Right atrium auricular region (tissue), 2 donors: ENCODE measurements at places on chromosomes 2 and 18. TPM values are rescaled to one million over a fixed set of nuclear protein-coding genes. Genes with fewer than 3 reads are reported as not detected.

The SPDYA gene
- 0.30 TPM for total RNA-seq

The SLC35F5 gene
- 38.7 TPM for total RNA-seq

The CACNB4 gene
- total RNA-seq: 0.37 TPM

The STON1 gene
- total RNA-seq: 6.4 TPM

The KCNS3 gene
- 3.7 TPM for total RNA-seq

The ZNF142 gene
- 17.9 TPM for total RNA-seq

The DRC1 gene
- not detected for total RNA-seq

The PDE11A gene
- total RNA-seq: 1.2 TPM

The IL36G gene
- not detected for total RNA-seq

The RDH14 gene
- total RNA-seq: 67.5 TPM

The ALKAL2 gene
- not detected for total RNA-seq

The B3GNT7 gene
- total RNA-seq: 9.4 TPM

The SERPINB12 gene
- not detected for total RNA-seq

The ADRA2B gene
- 1.4 TPM for total RNA-seq

The MAL gene
- 8.7 TPM for total RNA-seq

The TRABD2A gene
- total RNA-seq: 1.7 TPM

The XDH gene
- total RNA-seq: not detected

The LYG1 gene
- not detected for total RNA-seq

The EHBP1 gene
- 22.4 TPM for total RNA-seq
